ENCODE measurements at places on chromosomes 5 and 9.
A peak's percentile ranks its signal among the peaks of the same experiment; 100 is the strongest.

DNA sequence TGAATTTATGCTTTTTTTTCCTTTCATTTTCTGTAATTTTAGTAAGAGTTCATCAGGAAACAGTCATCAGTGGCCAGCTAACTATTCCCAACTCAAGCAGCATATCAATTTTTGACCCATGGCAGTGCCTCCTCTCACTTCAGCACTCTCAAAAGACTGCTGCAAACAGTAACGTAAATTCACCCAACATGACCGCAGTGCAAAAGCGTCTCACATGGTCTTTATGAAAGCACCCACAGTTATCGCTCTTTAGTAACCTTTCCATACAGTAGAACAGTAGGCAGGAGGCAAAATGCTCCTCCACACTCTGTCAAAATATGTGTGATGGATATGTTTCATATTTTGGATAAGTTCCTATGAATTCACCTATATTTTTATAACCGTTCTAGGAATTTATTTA lies 48.6 kb downstream of the PARP8 start:
- DNase-seq, result no peak

DNA sequence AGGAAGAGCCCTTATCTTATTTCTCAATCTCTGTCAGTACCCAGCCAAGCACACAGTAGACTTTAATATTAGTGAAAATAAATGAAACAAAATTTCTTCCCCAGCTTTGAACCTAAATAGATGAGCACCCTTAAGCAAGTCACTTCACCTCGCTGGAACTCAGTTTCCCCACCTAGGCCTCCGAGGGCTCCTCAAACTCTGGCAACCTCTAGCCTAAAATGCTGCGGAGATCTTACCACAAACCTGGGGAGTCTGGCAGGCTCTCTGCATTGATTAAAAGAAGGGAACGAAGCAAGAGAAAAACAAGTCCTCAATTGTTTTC lies 326 bp downstream of the RIGI start:
- no peak for DNase-seq

- no peak for DNase-seq
These were observed 246.0 kb upstream of the PTPRD start for GRCh38 chr9:10858817-10859216.

GRCh38 chr9:116687754-116688135 lies 640 bp downstream of the TRIM32 start:
- DNase-seq, result no peak

GRCh38 chr9:125472926-125473701 lies 211.5 kb downstream of the GAPVD1 start:
- DNase-seq, result no peak

- DNase-seq, result no peak
These were observed 1434.7 kb upstream of the WWC1 start for GRCh38 chr5:166856791-166857190.

GRCh38 chr9:92170848-92171247 lies 55.6 kb upstream of the SPTLC1 start:
- no peak for DNase-seq

DNA sequence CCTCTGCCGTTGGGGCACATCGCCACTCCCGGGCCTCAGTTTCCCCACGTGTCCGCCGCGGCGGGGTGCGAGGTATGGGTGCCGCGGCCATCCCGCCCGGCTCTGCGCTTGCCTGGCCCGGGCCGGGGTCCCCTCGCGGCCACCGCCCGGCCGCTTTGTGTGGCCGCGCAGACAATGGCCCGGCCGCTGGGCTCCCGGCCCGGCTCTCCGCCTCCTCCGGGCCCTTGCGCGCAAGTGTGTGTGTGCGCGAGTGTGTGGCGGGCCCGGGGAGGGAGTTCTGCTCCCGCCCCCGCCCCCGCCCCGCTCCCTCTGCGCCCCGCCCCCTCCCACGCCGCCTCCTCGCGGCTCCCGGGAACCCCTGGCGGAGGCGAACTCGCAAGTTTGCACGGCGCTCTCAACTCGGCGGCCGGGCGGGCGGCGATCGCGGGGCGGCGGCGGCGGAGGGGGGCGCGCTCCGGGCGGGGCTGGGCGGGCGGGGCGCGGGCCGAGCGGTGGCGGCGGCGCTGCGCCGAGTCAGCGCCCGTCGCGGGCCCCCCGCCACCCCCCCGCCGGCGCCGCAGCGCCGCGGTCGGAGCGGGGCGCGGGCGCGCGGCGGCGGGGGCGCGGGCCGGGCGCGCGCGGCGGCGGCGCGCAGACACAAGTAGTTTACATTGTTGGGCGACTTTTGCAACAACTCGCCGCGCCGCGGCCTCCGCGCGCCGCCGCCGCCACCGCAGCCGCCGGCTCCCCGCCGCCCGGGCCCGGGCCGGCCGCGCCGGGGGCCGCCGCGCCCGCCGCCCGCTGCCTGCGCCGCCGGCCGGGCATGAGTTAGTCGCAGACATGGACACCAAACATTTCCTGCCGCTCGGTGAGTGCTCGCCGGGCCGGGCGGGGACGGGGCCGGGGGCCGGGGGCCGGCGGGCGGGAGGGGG lies at the start of gene RXRA:
Gene RXRA (plus strand): TSS at position 643 of the 911 bp plus-strand sequence. CDS start 177 bp downstream, at position 820.
- DNase-seq, result peak; percentile 69

DNA sequence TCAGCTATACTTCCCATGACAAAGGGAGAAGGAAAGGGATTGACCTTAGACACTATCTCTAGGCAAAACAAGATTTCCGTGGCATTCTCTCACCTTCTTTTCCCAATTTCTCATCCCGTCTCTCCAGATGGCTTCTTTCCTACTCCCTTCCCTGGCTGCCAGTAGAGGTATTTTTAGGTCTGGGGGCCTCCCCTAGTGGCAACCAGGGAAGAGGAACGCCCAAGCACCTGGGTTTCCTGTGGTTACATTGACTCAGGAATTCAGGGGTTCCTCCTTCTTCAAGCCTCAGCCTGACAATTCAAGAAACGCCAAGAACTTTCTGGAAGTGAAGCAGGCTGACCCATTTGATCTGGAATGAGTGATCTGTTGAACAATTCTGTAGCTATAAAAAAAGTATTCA lies 111.5 kb upstream of the OSMR start:
- DNase-seq, result no peak

- DNase-seq, result no peak
These were observed 16.6 kb downstream of the STOM start for GRCh38 chr9:121353241-121354061.

DNA sequence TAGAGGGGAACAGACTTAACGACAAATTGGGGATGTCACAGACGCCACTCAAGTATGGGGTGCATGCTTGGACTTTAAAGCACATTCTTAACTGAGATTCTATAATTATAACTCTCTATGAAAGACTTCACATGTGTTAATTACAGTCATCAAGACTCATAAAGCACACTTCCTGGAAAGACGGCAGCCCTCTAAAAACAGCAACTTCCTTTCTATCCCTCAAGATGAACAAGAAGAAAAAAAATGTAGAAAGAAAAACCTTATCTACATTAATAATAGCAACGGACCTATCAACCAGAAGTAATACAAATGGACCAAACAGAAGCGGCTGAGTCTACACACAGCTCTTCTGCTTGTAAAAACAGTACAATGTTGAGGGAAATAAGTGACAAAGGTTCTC lies 21.2 kb downstream of the GNAQ start:
- no peak for DNase-seq

- no peak for DNase-seq
These were observed 1613.8 kb downstream of the MAT2B start for GRCh38 chr5:165119175-165119574.

DNA sequence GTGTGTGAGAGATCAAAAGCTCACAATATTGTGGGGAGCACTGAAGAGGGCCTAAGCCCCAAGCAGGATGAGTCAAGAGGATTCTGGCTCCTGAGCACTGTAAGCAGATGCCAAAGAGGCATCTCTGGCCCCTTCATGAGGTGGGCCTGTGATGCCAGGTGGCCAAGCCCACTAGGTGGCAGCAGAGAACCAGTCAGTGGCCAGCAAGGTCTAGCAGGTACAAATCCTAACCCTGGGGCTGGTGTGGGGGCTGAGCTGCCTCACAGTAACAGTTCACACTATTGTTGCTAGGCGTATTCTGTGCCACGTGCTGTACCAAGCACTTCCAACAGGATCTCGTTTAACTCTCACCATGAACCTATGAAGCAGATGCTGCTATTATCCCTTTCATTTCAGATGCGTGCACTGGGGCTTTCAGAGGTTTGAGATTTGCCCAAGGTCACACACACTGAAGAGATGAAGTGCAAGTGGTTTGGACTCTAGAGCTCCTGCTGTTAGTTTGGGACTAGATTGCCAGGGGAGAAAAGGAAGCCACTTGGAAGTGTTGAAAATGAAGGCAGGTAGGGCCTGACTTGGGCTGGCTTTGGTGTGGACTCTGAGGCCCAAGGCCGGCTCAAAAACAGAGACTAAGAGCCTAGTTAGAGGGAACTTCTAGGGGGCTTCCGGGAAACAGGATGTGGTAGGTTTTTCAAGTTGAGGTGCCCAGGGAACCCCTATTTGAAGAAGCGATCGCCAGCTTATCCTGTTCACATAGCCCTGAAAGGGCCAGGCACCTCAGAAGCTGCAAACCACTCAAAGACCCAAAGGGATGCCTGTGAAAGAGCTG lies 4.4 kb upstream of the MLANA start:
- DNase-seq, result no peak

DNA sequence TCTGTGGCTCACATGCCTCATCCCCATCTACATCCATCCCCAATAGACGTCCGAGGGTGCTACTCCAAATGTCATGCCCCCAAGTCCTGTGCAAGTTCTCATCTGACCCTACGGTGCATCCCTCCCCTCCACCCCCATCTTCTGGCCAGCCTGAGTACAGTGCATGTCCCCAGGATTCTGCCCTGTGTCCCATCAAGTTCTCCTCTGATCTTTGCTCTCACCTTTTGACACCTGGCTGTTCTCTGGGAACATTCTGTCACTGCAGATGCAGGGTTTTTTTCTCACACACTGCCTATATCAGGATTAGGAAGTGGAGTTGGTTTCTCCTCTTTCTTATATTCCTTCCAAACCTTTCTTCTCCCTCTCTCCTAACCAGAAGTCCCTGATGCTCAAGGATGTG lies 377.2 kb downstream of the GADD45G start:
- no peak for DNase-seq

DNA sequence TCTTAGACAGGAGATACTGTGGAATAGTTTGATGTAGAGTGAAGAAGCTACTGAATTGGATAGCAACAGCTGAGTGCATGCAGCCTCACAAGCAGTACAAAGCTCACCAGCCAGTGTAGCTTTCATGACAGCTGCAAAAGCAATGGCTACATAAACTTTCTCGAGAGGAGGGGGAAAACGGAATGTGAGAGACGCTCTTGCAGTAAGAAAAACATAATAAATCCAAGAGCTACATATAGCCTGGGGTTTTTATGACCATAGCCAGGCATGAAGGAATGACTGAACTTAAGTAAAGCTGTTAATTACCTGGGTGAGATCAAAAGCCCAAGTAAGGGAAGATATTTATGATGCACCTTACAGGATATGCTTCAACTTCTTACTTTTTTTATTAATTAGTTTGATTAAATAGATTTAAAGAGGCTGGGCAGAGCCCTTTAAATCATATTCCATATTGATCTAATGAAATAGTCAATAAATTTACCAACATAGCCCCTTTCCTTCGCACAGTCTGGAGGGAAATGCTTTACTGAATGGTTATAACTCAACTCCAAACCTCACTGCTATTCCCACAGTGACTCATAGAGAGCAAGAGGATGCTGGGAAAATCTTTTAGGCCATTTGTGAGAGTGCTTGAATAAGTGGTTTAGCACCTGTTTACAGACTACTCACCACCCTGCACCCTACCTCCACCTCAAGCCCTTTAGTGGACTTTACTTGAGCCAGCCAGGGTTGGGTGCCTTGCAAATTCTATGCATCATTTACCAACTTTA lies 407.2 kb upstream of the CLINT1 start:
- DNase-seq, result no peak

DNA sequence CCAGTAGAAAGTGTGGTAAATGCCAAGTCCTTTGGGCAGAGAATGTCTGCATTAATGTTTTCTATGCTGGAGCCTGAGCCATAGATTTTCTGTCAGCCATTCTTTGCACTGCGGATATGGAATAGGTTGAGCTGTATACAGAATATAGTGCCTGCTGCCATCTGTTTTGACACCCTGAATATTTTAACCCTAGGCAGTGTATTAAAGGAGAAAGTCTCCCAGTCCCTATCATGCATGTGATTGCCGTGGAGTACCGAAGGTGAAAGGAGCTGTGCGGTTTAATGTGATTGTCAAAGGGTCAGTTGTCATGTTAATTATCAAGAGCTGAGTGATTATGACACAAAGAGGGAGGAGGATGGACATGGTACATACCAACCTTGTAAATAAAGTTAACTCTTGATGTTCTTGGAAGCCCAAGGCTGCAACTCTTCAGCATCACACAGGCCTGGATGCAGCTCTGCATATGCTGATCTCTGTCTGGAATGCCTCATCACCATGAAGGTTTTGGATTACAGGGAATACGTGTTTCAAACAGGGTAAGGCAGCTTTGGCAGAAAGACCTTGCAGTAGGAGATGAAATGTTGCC lies 247.1 kb upstream of the ELAVL2 start:
- DNase-seq, result no peak

GRCh38 chr9:93473411-93473810 lies 20.0 kb upstream of the FAM120AOS start:
- no peak for DNase-seq

GRCh38 chr5:38069360-38069759 lies 189.0 kb upstream of the EGFLAM start:
- no peak for DNase-seq

GRCh38 chr9:37650873-37651768 lies at the start of gene FRMPD1:
Gene FRMPD1, plus strand, starts transcription at chr9:37650954. Its CDS starts 41,688 bp downstream, at chr9:37692642.
- DNase-seq, result no peak

GRCh38 chr9:112443200-112443599 lies 43.4 kb upstream of the KIAA1958 start:
- no peak for DNase-seq

GRCh38 chr5:159106569-159107282 lies 7.0 kb upstream of the EBF1 start:
- no peak for DNase-seq

DNA sequence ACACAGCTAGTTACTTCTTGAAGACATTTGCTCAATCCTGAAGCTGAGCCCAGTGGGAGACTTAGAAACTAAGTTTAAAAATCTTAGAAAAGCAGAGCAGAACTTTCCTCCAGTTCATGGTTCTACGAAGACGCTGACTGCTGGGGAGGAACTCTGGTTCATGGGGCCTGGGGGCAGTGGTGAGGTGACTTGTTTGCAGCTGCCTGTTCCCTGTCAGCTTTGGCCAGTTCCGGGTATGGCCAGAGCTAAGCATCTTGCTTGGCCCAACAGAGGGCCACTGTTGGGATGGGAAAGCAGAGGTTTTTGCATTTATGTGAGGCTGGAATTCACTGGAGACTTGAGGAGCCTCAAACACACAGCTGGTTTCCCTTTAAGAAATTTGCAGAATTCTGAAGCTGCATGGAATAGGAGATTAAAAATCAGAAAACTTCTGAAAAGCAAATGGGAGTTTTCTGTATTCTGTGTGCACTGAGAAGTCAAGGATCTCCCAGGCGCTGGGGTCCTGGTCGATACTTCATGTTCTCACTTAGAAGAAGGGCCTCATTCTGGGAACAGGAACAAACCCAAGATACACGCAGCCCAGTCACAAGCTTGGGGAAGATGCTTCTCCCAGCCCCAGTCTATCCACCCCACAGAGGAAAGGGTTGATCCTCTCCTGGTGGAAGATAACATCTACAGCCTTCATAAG lies 10.6 kb upstream of the HMHB1 start:
- no peak for DNase-seq

- no peak for DNase-seq
These were observed 10.0 kb upstream of the RETREG1 start for GRCh38 chr5:16626696-16627264.

- DNase-seq, result no peak
These were observed 197.7 kb downstream of the NTRK2 start for GRCh38 chr9:84867186-84867585.

- no peak for DNase-seq
These were observed 35.7 kb upstream of the FBXW11 start for GRCh38 chr5:172042183-172042582.

All from GM04504 (cell line).